Ascending aorta (tissue), 2 donors: ENCODE measurements at places on chromosomes 2 and 18. TPM values are rescaled to one million over a fixed set of nuclear protein-coding genes. Genes with fewer than 3 reads are reported as not detected.
A peak's percentile ranks its signal among the peaks of the same experiment; 100 is the strongest.

DNA sequence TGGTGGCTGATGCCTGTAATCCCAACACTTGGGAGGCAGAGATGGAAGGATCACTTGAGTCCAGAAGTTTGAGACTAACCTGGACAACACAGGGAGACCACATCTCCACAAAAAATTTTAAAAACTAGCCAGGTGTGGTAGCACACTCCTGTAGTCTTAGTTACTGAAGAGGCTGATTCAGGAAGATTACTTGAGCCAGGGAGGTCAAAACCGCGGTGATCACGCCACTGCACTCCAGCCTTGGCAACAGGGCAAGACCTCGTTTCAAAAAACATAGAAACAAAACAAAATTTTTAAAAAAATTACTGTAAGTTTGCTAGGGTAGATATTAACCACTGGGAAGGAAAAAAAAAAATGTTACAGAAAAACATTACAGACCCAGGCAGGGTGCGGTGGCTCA, 5.8 kb downstream of the ATL2 start:
- no peak for DNase-seq

DNA sequence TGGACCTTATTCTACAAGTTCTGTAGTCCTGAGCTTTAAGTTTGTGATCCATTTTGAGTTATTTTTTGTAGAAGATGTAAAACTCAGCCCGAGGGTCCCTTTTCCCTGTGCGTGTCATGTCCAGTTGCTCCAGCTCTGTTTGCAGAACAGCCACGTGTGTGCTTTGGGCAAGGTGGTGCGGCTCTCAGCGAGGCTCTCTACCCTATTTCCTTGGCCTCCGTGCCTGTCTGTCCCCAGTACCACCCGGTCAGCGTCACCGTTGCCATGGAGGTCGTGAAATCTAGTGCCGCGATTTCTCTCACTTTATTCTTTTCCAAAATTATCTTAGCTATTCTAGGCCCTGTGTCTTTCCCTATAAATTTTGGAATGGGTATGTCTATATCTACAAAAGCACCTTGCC, 141.0 kb upstream of the CTDP1 start:
- DNase-seq = no peak

GRCh38 chr2:96241227-96241626, 24.6 kb downstream of the TMEM127 start:
- no peak for DNase-seq

DNA sequence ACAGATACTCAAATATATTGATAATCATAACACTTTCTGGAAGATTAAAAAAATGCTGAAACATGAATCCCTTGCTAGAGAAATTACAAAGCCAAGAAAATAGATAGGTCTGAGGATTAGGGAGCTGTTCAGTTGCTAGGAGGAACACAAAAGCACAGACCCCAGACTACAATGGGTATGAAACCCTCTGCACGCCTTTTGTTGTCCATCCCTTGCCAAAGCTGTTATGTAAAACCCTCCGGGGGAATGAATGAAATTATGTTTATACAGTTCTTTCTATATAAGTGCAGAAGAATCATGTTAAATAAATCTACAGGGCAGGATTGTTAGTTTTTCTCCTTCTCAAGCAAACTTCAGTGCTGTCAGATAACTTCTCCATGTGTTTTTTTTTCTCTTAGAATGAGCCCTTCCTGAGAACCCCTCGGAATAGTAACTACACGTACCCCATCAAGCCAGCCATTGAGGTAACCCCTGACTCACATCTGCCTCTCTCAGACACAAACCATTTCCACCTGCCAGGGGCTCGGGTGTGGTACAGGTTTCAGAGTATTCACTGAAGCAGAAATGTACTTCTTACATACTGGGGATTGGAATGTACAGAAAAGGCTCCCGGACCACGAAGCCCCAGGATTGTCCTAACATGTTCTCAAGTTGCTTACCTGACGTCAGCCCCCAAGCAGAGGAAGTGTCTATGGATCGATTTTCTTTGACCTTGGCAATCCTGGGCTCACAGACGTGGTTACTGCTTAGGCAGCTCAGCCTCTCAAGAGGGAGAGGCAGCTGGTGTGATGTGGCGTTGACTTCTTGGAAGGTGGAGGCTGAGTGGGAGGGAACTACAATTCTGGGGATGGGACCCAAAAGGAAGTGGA, 118.0 kb downstream of the PLB1 start:
- DNase-seq = no peak

- no peak for DNase-seq
Measured at GRCh38 chr2:86195808-86196387, 636 bp upstream of the IMMT start.

- DNase-seq = no peak
Measured at GRCh38 chr2:178870703-178871102, 63.5 kb upstream of the TTN start.

DNA sequence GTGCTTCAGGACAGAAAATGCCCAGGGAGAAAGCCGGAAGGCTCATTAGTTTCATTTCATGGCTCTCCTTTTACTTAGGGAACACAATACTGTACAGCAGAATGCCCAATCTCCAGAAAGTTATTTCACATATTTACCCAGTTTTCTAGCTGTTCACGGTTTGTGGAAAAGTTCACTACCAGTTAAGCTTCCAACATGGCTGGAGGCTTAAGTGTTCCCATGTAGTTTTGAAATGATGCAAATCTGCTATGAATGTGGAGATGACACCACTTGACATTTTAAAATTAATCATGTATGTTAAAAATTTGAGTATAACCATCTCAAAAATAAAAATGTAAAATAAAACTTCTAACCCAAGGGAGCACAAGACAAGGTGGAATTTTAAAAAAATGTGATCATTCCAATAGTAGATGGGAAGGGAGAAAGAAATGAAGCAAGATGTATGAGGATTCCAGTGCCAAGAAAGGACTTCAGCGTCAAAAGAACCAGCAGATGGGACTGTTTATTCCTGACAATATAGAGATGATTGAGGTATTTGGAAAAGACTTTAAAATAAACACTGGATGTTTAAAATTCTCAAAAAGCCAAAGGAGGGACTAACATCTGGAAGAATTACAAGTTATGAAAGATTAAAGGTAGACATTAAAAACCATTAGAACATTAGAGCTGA, 60.9 kb upstream of the OSR1 start:
- DNase-seq = no peak

- DNase-seq = no peak
Measured at GRCh38 chr2:31931916-31932315, 78.9 kb downstream of the MEMO1 start.

GRCh38 chr2:134623796-134624195, 95.0 kb downstream of the TMEM163 start:
- DNase-seq = no peak

GRCh38 chr2:112474844-112475486, 7.0 kb upstream of the TTL start:
- DNase-seq = no peak

- DNase-seq = no peak
Measured at GRCh38 chr2:46076875-46077274, 220.3 kb upstream of the EPAS1 start.

DNA sequence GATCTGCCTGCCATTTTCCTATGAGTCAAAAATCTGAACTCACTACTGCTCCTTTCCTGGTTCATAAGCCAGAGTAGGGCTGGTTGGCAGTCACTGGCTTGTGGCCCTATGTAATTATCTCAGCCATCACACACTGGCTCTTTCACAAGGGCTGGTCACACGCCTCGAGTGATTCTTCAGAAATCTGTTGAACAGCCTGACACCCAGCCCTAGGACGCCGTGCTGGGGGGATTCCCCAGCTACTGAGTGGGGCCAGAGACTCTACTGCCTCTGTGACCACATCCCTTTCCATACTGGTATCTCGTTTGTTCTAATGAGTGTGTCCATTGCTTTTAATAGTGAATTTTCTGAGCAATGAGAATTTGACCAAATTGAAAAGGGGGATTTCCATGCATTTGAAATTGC, 45.8 kb upstream of the RBM44 start:
- peak; percentile 25 for DNase-seq

DNA sequence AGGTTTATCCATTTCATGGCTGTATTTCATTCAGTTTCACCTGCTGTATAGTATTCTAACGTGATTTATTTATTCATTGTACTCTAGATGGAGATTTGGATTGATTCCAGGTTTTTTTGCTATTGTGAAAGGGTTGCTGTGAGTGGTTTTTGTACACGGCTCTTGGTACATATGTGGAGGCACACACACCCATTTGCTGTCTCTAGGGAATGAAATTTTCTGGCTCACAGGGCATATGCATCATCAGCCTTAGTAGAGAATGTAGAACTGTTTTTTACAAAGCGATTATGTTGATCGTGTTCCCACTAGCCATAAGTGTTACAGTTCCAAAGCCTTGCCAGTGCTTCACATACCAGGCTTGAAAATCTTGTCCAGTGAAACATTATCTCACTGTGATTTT, 5.1 kb downstream of the SPTBN1 start:
- peak; percentile 76 for DNase-seq

DNA sequence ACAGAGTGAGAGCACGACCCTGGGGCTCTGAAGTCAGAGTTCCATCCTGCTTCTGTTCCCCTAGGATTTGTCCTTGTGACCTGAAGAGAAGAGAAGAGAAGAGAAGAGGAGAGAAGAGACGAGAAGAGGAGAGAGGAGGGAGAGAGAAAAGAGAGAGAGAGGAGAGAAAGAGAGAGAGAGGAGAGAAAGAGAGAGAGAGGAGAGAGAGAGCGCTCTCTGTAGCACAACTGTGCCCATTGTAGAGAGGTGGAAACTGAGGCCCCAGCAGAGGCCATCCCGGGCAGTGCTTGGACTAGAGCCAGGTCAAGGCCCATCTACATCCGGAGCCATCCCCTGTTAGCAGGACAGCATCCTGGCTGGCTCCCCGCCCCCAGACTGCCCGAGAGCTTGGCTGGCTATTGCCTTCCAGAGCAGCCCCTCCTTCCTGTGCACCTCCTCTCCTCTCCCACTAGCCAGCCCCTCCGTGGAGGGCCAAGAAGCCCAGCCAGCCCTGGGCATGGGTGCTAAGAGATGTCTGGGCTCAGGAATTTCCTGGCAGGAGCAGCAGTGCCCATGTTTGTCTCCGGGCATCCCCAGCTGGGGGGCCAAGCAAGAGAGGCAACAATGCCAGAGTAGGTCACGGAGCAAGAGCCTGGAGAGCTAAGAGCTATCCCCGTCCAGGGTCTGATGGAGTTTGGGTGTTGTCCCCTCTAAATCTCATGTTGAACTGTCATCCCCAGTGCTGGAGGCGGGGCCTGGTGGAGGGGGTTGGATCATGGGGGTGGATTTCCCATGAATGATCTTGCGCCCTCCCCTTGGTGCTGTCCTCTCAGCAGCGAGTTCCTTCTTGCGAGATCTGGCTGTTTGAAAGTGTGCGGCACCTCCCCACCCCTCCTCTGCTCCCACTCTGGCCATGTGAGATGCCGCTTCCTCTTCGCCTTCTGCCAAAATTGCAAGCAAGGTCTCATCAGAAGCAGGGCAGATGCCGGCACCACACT, 18.2 kb upstream of the GPR55 start:
- no peak for DNase-seq

- DNase-seq = no peak
Measured at GRCh38 chr2:125310657-125311364, 1285.7 kb downstream of the CNTNAP5 start.

- no peak for DNase-seq
Measured at GRCh38 chr2:29931818-29932217, 10.4 kb upstream of the ALK start.

DNA sequence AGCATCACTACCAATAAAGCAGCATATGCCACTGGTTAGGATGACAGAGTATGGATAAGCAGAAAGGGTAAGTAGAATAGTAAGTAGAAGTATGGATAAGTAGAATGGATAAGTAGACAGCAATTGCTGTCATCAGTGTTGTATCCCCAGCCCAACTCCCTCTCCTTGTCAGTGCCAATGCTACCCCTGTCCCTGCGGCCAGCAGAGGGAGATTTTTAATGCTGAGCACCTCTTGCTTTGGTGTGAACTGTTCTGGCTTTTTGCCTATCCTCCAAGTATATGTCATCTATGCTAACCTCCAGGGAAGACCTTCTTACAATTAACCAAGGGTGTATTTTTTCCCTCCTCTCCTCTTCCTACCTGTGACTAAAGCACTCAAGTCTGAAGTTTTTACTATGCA, 136.7 kb upstream of the SPHKAP start:
- no peak for DNase-seq

- DNase-seq = no peak
Measured at GRCh38 chr2:187158452-187158851, 289.6 kb downstream of the CALCRL start.

- no peak for DNase-seq
Measured at GRCh38 chr2:198028955-198029354, 224.6 kb downstream of the PLCL1 start.

GRCh38 chr18:12645751-12646203, 12.1 kb downstream of the SPIRE1 start:
- DNase-seq = peak; percentile 70

GRCh38 chr2:163401481-163401880, 334.3 kb downstream of the FIGN start:
- DNase-seq = no peak

GRCh38 chr2:5693287-5694201, 1.4 kb downstream of the SOX11 start:
- DNase-seq = no peak

- no peak for DNase-seq
Measured at GRCh38 chr18:45702708-45703265, 21.2 kb upstream of the SLC14A1 start.

- DNase-seq = no peak
Measured at GRCh38 chr2:169286624-169287231, 75.6 kb downstream of the LRP2 start.

DNA sequence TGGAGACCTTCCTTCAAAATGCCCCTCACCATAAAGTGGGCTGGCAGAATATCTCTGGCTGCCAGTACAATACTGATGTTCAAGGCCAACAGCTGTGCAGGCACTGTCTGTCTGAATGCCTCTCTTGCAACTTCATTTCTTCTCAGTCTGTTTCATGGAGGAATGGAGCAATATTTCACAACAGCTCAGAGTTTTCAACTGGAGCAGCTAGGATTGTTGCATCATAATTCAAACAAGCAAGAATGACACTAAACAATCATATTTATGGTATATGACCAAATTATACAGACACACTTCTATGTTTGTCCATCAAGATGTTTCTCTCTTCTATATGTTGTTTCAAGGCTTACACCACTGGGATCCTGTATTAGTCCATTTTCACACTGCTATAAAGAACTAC, 444.2 kb downstream of the LRATD1 start:
- no peak for DNase-seq

DNA sequence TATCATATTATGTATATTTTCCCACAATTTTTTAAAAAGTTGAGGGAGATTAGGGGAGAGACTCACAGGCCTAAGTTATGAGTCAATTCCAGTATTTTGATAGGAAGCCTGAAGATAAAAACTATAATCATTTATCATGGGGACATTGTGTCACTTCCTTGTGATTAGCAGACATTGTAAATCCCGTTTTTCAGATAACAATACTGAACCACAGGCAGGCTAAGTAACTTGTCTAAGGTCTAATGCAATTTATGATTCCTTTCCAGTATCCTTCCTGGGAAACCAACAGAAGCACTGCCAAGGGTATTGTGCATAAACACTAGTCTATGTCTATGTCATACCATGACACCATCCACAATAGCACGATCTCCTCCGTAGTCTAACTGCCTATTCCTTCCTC, 235.2 kb upstream of the PIK3C3 start:
- no peak for DNase-seq

Gene LHCGR
- not detected for total RNA-seq

Gene PROM2
- total RNA-seq = not detected

Gene SKOR2
- not detected for total RNA-seq

Gene LONRF2
- 7.6 TPM for total RNA-seq
